SW 1271 (cell line): ENCODE measurements at places on chromosomes 4 and X.
A peak's percentile ranks its signal among the peaks of the same experiment; 100 is the strongest.

DNA sequence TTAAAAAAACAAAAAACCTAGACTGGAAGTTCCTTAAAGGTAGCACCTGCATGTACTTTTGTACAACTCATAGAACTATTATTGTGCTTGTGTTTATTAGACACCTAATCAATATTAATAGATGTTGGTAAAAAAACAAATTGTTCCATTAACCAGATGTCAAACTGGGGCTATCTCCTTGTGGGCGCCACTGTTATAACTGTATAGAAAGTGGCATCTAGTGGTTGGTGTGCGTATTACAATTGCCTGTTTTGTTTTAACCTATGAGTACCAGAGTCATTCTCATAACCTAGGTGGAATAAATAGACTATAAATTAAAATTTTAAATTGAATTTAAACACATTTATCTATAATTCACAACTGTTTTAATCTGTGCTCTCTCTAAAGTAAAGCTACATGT is 97.4 kb downstream of the COL4A5 start:
- no peak for DNase-seq

DNA sequence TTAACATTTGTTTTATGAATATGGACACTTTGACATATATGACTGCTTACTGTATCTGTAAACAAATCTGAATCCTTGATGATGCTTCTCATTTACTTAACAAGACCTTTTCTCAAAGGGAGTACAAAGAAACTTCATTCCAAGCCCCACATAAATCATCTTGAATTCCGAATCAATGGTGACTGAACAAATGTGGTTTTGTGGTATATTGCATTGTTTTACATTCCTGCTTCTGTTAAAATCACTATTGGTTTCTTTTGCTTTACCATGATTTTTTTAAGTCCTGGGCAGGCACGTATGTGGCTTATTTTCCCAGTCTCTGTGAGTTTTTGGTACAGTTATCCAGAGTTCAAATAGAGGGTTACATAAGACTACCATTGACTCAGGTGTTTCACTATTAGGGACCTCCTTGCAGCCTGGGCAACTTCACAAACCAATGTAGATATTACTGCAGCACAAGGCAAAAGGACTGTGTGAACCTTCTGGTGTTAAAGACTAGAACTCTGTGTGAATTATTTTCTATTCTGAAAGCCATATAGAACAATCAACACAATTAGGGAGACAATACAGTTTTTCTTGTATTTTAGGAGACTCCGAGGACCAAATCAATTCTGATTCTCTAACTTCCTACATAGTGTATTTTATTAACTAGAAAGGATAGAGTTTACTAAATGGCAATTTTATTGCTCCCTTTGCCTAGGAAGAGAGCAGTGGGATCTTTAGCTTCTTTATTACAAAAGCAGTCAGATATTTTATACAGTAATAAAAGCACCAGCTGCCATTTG is 196.4 kb downstream of the GALNTL6 start:
- DNase-seq, result no peak

GRCh38 chrX:41491267-41492004 is 44.3 kb downstream of the NYX start:
- DNase-seq, result peak; percentile 31

- no peak for DNase-seq
These were observed 91.6 kb downstream of the TSPAN7 start for GRCh38 chrX:38652934-38653442.

- DNase-seq, result no peak
These were observed 1105.9 kb upstream of the TENM3 start for GRCh38 chr4:181137351-181137750.
